ENCODE measurements at places on chromosomes 16 and 17.

GRCh38 chr17:2406271-2406902 lies 5.5 kb upstream of the MNT start:
- DNase-seq: no peak

- DNase-seq: no peak
Observed at GRCh38 chr17:55215711-55216110, 49.0 kb upstream of the HLF start.

- DNase-seq: no peak
Observed at GRCh38 chr16:75486014-75486675, 9.1 kb downstream of the CHST6 start.

DNA sequence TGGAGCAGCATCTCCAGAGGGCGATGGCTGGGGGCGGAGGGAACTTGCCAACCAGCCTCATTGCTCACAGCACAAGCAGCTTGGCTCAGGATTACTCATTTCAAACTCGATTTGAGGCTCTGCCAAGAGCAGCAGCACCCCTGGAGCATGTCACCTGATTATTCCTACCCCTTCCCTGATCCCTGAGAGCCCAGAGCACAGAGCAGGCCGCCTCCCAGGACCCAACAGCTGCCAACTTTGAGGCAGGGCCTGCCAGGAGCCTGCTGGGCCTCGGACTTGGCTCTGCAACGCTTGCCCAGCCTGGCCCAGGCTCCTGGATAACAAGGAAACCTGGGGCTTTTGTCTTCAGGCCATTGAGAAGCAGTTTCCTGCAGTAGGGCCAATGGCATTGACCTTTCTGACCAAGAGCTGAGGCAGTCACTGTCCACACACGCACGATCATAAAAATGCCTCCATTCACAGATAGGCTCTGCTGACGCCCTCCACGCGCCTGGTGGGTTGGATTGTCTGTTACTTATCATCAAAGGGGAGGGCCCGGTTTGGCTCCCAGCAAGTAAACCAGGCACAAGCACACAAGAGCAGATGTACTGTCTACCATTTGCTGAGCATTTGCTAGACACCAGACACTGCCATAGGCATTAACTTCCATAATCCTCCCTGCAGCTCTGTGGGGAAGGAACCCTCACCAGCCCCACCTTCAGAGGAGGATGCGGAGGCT lies 406.6 kb upstream of the EEF2KMT start:
- no peak for DNase-seq

DNA sequence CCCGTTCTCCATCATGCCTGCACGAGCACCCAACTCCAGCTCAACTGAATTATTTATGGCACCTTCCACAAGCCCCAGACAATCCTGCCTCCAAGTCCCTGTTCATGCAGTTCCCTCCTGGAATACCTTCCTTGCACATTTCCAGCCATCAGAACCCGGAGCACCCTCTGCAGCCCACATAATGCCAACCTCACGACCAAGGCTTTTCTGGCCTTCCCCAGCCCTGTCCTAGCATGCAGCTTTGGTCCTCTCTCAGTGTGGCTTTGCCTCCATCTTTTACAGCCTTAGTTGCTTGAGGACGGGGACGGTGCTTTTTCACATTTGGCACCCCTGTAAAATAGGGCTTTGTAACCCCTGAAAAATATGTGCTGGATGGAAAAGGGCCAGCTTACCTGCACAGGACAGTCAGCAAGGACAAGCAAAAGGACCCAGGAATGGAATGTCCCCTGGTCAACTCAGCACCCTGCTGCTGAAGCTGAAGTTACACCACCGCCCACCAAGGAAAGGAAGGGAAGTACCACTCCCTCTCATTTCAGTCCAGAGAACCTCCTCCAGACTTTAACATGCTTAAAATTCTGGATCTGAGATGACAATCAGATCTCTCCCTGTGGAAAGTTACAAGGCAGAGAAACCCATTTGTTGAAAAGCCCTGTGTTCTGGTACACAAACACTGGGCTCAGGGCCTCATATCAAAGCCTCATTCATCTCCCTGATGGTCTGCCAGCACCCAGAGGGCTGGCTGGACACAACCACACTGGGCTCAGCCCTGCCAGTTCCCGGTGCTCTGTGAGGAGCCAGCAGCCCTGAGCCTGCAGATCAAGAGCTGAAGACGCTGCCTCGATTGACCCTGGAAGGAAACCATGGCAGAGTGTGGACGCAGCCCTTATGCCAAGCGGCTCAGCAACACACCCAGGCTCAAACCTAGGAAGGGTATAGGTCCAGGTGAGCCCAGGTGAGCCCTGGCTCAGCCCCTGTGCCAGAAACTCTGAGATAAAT lies 2.9 kb downstream of the SLC39A11 start:
- no peak for DNase-seq

DNA sequence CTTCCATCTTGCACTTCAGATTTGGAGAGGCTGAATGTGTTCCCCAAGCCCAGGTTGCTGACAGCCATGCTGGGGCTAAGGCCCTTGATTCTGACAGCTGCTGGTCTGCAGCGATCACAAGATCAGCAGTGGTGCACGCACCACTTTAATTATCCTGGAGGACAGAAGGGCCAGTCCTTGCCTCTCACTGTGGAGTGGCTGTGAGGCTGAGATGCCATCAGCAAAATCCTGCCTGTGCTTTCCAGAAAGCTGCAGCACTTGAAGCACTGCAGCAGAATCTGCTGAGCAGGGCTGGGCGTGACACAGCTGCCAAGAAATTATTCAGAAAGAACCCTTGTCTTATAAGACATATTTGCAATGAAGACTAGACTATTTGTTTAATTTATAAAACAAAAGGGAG lies 37.1 kb downstream of the NUP93 start:
- no peak for DNase-seq

DNA sequence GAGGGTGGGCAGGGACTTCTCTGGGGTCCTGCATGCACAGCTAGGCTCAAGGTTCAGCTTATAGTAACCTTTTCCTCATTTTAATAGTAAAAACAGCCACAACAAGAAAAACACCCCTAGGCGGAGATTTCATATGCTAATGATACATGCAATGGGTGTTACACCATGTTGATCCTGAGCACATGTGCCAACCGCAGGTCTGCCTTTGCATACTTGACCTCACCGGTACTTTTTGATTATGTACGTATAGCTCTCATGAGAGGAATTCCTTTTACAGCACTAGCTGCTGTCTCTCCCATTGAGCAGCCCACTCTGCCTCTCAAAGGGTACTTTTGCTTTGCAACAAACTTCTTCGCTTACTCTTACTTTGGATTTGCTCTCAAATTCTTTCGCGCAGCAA lies 1.9 kb downstream of the KRTAP4-8 start:
- no peak for DNase-seq

GRCh38 chr16:58814348-58814801 lies 80.3 kb upstream of the GOT2 start:
- DNase-seq: no peak

- DNase-seq: no peak
Observed at GRCh38 chr17:27216836-27217235, 77.1 kb upstream of the WSB1 start.

DNA sequence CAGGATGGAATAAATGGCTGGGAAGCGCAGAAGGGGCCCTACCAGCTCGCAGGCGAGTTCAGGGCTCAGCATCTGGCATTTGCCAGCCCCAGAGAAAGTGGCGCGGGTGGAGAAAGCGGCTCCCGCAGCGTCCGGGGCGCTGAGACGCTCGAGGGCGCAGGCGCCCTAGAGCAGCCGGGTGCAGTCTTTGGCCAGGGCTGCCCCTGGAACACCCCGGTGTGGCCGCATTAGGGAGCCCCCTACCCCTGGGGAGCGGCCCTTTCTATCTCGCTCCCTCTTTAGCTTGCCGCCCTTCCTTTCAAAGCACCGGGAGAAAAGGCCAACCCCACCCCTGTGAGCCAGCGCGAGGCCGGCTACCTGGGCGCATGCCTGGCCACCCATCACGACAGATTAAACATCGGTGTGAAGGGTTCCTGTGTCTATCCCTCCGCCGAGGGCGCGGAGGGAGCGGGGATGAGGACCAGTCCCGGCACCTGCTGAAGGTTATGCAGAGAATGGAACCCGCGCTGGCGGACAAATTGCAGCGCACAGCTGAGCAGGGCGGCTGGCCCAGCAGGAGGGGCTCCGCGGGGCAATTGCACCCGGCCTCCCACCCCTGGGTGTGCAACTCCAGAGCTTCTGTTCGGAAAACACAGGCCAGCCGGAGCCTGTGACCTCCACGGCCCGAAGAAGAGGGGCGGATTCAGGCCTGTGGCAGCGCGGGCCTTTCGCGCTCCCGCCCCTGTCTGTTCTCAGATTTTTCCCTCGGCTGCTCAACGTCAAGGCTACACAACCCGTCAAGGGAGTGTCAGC lies 15.6 kb upstream of the FOXF1 start:
- DNase-seq: no peak

DNA sequence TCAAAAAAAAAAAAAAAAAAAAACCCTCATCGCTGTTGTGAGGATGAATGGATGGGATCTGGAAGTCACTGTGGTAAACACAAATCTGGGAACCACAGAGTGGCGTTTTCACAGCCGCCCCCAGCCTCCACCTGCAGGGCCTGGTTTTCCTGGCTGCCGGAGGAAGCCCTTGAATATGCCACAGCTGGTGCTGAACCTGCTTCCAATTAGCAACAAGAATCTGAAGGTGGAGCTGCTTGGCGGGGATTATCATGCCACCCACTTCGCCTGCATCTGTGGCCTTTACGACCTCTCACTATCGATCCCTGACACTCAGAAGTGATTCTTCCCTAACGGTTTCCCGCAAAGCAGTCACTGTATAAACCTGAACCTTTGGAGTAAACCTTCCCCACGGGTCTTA lies 16.1 kb downstream of the MRM3 start:
- no peak for DNase-seq

DNA sequence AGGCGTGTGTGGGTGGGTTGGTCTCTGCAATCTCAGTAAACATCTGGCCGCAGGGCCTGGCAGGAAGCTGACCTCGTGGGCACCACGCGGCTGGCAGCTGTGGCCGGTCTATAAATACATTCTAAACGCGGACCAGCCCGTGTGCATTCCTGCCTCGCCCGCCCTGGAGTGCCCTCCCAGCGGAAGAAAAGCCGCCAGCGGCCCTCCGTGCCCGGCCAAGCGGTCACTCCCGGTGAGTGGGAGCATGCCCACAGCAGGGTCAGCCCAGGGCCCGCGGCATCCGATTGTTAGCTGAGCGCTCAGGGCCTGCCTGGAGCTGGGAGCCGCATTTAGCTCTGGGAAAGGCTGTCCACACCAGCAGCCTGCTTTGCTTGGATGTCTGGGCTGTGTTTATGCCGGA lies 10.3 kb downstream of the ZNF469 start:
- no peak for DNase-seq

DNA sequence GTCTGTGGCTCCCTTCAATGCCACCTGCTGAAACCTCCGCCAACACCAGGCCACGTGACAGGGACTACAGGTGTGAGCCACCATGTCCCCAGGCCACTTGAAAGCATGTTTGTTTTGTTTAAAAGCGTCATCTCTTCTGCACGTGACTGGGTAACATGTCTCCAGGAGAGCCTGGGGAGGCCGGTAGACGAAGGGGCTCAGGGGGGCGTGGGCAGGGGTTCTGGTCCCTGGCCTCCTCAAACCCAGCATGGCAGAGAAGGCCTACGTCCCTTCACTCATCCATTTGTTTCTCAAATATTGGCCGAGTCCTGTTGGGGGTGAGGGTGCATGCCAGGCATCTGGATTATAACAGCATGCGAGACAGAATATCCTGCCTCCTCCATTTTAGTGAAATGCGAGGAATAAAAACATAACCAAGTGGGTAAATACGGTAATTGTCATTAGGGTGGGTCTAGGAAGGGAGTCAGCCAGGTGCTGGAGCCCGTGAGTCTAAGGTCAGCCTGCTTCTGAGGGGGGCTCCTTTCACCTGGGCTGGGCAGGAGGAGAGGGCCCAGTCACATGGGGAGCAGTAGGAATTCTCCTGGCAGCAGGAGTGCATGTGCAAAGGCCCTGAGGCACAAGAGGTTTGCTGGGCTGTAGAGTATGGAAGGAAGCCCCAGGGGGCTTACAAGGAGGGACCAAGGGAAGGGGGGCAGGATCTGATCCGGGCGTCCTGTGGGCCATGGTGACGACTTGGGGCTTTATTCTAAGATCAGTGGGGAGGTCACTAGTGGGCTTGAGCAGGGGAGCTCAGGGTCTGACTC lies 26.8 kb upstream of the CIBAR2 start:
- DNase-seq: no peak

DNA sequence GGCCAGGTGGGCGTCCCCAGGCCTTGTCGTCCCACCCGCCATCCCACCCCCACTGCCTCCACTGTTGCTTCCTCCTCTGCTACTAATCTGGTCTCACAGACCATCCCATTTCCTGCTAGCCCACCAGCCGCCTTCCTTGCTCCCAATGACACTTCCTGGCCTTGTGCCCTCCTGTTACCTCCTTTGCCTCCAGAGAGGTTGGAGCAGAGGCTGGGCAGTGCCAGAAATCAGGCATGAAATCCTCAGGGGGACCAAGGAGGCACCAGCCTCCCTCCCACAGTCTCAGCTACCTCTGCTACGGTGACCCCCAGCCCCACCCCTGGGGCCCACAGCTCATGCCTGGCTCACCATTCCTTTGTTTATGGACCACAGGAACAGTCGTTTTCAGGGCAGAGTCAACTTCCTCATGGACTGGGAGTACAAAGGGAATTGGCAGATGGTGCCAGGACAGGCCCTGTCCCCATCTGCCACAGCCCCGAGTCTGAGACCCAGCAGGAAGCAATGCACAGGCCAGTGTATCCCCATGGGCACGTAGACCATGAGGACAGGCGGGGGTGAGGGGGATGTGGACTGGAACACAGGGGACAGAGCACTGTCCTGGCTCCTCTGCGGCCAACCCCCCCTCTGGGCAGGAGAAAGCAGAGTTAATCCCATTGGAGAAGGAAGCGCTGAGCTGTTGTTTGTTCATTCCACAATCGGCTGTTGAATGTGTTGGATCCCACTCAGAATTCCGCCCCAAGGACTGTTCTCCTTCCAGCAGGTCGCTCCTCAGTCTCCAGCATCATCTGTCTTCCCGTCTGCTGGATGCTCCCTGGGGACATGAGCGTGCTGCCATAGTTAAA lies 2.2 kb upstream of the CDH5 start:
- DNase-seq: no peak

- DNase-seq: no peak
Observed at GRCh38 chr17:63984236-63984635, 11.5 kb upstream of the SCN4A start.

GRCh38 chr17:7555320-7555948 lies 3.1 kb upstream of the TNFSF13 start:
- no peak for DNase-seq

DNA sequence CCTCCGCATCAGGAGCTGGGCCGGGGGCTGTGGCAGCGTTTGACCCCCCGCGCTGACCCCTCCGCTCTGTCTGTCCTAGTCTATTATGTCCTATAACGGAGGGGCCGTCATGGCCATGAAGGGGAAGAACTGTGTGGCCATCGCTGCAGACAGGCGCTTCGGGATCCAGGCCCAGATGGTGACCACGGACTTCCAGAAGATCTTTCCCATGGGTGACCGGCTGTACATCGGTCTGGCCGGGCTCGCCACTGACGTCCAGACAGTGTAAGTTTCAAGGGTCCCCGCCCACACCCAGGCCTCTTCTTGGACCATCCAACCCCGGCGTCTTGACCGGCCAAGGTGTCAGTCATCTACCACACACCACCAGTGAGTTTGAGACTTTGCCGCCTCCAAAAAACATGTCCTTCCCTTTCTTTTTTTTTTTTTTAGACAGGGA lies 548 bp downstream of the PSMB3 start:
- DNase-seq: no peak

GRCh38 chr17:75521951-75522727 lies 3.4 kb upstream of the LLGL2 start:
- no peak for DNase-seq
